ENCODE measurements at places on chromosomes 13 and 19.

- no peak for DNase-seq
Measured at GRCh38 chr13:38777347-38778119, 90.7 kb downstream of the FREM2 start.

DNA sequence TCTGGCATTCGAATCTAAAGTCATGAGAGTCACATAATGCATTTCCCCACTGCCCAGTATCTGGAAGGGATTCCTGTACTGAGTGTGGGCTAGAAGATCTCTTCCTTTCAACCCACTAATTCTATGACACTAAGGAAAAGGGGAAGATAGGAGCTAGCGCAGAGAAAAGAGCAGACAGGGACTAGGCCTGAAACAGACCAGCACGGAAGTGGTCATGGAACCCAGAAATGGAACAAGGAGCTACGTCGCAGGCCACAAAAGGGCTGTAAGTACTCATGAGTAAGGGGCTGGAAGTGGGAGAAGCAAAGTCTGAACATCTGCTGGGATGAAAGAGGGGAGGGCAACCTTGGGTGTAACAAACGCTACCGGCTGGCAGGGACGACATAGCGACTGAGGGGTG is 8.6 kb downstream of the ABCC4 start:
- no peak for DNase-seq

- peak; percentile 46 for DNase-seq
Measured at GRCh38 chr13:76903544-76904162, 17.4 kb upstream of the KCTD12 start.

- no peak for DNase-seq
Measured at GRCh38 chr19:49492573-49493405, 3.4 kb upstream of the RPS11 start.

- no peak for DNase-seq
Measured at GRCh38 chr13:48579165-48579918, 46.5 kb upstream of the RCBTB2 start.

- DNase-seq: no peak
Measured at GRCh38 chr19:34017024-34017423, 155.3 kb upstream of the LSM14A start.

DNA sequence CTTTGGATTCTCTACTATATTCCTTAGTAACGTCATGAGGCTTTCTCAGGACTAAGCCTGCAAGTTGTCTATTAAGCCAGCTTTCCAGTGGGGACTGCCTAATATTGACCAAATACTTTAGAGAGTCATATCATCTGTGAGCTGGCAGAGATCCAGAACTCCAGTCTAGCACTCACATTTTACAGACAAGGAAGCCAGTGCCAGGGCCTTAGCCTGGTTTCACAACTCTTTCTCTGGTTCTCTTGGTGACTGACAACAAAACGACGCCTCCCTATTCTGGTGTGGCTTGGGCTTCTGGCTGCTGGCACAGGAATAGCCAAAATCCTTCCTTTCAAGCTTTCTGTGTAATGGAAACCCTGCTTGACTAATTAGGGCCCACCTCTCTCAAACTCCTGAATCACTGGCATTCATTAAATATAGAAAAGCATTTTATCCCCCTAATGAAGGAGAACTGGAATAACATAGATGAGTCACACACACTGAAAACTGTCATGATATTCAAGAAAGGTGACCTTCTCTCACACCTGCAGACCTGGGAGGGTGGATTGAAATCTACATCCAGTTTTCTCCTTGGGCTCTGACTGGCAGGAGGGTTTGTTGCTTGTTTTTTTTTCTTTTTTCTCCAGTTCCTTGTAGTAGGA is 75.2 kb upstream of the UBL3 start:
- peak; percentile 77 for DNase-seq

DNA sequence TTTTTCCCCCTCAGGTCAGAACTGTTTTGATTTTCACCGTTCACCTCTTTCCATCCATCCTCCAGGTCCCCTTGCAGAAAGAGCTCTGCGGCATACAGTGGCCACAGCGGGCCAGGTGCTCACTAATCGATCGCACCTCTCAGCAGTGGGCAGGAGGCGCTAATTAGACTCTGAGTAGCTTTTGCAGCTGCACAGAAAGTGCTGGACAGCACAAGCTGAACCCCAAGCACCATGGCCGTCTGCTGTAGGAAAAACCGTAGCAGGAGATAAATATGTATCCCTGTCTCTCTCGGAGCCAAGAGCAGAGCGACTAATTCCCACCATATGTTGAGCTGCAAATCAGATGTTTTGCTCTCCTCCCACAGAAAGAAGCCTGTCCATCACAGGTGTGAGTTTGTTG is 54.4 kb downstream of the PEX11G start:
- no peak for DNase-seq

DNA sequence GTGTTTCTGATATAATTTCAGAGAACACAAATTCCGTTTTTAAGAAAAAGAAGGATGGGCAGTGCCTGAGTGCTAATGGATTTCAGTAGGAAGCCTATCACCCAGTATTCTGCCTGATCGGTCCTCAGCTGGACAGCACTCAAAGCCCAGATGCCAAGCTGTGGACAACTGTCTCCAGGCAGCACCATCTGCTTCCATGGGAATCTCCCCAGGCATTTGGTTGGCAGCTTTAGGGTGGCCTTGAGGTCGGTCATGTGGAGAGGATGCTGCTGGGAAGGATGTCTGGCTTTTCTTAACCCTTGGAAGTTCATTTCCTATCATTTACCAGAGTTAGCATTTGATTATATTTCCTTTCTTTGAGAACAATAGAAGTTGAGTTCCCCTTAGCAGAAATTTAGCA is 311.7 kb downstream of the TBC1D4 start:
- no peak for DNase-seq

GRCh38 chr19:378706-379105 is 30.2 kb downstream of the C2CD4C start:
- DNase-seq: no peak

- no peak for DNase-seq
Measured at GRCh38 chr19:54325631-54326030, 12.7 kb upstream of the LILRA5 start.

DNA sequence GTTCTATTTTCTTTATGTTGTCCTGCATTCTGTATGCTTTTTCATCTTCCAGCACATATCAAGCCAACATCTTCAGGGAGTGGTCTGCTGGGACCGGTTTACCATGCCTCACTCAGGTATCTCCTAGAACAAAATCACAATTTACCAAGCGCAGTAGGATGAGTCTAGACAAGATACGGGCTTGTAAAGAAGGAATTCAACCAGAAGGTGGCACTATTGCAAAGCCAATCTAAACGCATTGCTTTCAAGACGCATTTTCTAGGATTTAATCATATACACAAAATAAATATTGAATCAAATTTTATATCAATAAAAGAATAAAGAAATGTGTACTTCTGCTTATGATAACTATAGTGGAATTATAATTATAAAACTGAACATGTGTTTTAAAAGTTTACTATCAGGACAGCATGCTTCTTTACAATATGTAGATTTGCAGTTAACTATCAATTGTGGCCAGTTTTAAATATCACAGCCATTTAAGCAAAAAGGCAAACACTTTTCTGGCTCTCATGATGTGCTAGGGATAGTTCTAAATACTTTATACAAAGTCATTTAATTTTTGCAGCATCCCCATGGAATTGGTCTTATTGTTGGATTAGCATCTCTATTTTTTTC is 16.1 kb upstream of the TPP2 start:
- peak; percentile 30 for DNase-seq

DNA sequence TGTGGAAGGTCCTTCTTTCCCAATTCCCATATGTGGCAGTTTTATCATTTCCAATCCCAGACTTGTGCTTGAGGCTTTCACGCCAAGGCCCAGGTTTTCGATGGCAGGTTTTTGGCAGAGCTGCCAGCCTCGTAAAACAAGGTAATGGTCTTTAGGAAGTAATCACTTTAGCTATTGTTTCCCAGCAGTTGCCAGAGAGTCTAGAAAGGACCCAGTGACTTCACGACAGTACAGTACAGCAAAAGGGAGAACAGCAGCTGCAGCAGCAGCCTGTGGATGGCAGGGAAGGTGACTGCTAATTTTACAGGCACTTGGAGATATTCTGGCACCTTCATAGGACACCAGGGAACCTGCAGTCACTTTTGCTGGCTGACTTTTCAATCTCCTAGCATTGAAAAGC is 291.6 kb upstream of the MAB21L1 start:
- DNase-seq: no peak

GRCh38 chr13:24203811-24204210 is 43.3 kb downstream of the SPATA13 start:
- DNase-seq: no peak

- DNase-seq: no peak
Measured at GRCh38 chr13:48866249-48866648, 109.5 kb upstream of the FNDC3A start.

- DNase-seq: no peak
Measured at GRCh38 chr19:30092721-30093569, 150.9 kb downstream of the URI1 start.

DNA sequence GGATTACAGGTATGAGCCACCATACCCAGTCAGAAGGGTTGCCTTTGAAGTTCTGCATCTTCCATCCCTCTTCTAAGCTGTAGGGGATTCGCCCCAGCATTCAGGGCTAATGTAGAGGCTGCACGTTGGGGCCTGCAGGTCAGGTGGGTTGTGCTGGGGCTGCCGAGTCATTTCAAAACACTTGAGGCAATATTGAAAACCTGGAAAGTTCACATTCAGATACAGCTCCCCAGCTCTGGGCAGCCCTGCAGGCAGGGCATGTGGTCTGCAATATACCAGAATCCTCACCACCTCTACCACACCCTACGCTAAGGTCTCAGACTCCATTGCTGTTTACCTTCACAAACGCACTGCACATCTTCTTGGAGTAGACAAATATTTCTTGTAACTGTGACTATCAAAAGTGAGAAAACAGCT is 24.6 kb downstream of the CCNE1 start:
- no peak for DNase-seq

GRCh38 chr19:48609571-48610108 is 3.1 kb downstream of the SPACA4 start:
- no peak for DNase-seq

DNA sequence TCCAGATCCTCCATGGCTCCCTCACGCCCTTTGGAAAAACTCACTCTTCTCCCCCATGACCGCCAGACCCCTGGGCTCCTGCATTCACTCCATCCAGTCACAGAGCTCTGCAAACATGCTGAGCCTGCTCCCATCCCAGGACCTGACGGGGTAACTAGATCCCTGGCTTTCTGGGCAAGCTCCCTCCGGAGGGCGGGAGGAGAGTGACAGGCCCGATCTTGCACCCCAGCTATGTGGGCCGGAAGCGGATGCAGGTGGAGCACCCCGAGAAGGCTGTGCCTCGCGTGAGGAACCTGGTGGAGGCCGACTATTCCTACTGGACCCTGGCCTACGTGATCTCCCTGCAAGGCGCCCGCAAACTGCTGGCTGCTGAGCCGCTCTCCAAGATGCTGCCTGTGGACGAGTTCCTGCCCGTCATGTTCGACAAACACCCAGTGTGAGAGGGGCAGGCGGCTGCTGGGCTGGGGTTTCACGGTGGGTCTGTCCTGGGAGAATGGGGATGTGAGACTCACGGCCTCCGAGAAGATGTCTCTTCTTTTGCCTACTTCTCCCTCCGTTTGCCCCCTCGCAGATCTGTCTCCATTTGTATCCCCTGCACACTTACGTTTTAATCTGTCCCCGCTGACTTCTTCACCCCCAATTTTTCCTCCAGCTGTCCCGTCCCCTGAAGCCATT is 25.2 kb downstream of the COLGALT1 start:
- DNase-seq: no peak

- peak; percentile 93 for DNase-seq
Measured at GRCh38 chr19:35757231-35757748, 461 bp upstream of the HSPB6 start.

DNA sequence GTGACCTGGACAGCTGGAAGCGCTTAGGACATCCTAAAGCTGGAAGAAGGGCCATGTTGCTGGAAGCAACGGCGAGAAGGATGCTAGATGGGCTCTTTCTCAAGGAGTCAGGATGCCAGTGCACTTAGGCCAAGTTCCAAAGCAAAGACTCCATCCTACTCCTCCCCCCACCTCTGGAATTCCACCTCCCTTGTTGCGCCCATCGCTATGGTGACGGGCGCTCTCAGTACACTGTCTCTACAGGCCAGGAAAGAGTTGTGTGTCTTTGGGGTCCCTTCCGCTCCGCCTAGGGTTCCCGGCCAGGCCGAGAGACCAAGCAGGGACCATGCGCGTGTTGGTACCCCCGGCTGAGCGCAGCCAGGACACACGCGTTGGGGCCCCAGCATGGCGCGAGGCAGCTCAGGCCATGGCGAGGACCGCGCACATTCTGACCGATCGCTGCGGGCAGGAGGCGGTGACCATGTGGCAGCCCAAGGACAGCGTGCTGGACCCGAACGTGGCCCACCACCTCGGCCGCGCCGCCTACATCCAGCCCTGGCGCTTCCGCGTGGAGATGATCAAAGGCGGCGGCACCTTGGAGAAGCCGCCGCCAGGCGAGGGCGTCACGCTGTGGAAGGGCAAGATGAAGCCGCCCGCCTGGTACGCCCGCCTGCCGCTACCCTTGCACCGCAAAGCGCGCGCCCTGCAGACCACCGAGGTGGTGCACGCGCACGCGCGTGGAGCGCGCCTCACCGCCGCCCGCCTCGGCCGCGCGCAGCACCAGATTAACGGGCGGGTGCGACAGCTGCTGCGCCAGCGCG is 31.0 kb upstream of the SLC1A6 start:
- no peak for DNase-seq

DNA sequence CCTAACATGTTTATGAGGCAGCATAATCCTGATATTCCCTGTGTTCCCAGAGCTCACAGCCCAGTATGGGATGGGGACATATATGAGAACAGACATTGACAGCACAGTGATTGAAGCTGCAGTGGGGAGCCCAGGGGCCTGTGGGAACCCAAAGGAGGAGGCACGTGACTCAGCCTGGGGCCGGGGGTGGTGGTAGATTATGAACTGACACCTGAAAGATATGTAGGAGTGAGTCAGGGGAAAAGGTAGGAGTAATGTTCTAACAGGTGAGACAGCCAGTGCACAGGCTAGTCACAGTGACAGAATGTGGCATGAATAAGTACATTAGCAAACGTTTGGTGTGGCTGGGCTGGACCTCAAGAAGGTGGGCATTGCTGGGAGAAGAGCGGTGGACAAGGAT is 29.0 kb downstream of the CKM start:
- DNase-seq: no peak

DNA sequence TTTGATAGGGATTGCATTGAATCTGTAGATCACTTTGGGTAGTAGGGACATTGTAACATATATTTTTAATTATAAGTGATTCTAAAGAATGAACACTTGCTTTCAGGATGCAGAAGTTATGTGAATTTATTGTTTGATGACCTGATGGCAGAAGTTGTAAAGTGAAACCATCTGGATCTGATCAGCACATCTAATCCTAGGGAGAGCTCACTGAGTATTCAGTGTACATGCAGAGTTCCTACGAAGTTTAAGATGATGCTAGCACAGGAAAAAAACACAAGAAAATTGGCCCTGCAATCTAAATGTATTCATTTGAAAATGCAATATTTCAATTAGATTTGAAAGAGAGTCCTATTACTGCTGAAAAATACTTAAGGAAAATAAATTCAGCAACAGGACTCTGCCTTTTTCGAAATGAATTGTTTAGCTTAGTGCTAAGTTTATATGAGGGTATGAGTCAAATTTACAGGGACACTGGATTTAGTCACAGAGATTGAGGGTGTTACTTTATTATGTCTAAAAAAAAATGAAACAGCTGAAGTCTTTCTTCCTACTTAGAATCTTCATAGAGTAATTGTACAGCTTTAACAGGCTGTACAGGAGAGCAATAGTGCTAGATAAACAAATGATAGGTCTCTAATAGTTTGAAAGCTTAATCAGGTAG is 385.7 kb downstream of the DCT start:
- DNase-seq: no peak

- DNase-seq: peak; percentile 44
Measured at GRCh38 chr19:14138576-14139265, 2.3 kb upstream of the ASF1B start.
